ENCODE measurements at places on chromosomes 4 and X.

DNA sequence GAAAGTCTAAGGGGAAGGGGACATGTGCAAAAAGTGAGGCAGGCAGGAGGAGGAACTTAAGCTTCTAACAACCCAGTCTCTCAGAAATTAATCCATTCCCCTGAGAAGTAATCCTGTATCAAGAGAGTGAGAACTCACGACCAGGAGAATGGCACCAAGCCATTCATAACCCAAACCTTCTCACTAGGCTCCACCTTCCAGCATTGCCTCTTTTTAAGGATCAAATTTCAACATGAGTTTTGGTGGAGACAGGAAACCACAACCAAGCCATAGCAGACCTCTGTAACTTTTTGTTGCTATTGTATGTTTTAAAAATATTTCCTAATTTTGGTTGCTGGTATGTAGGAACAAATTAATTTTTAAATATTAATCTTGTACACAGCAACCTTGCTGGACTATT lies 32.8 kb downstream of the PASD1 start:
- DNase-seq: no peak

- DNase-seq: no peak
Observed at GRCh38 chr4:42747971-42748370, 91.1 kb upstream of the ATP8A1 start.

- DNase-seq: no peak
Observed at GRCh38 chr4:107509615-107510014, 210.4 kb downstream of the PAPSS1 start.

DNA sequence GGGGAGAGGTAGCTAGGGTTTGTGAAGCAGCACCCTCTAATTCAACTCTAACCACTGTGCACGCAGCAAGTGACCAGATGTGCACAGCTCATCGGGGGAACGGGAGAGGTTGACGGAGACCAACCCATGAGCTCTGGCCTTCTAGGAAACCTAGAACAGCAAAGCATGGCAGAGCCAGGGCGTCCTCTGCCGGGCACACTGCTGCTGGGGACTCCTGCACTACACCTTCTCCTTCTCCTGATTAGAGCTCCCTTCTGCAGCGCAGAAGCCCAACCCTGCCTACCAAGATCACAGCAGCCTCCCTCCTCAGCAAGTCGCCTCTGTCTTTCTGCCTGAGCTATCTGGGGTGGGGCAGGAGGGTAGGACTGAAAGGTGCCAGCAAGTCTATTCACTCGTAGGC lies 252.3 kb upstream of the PSAPL1 start:
- DNase-seq: no peak

DNA sequence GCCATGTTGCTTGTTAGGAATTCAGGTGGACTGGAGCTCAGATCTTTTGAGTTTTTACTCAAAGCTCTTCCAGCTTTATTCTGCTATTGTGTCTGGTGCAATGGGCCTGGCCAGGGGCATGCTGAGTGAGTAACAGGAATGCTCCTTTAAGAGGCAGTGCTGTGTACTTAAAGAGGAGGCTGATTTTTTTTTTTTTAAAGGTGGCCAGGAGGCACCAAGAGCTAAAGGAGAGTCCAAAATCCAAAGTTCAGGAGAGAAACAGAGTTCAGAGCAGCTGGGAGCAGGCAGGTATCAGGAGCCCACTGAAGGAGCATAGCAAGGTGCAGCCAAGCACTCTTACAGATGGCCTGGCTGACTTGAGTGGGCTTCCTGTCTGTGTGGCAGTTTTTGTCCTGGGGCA lies 178.7 kb downstream of the FMR1NB start:
- no peak for DNase-seq

DNA sequence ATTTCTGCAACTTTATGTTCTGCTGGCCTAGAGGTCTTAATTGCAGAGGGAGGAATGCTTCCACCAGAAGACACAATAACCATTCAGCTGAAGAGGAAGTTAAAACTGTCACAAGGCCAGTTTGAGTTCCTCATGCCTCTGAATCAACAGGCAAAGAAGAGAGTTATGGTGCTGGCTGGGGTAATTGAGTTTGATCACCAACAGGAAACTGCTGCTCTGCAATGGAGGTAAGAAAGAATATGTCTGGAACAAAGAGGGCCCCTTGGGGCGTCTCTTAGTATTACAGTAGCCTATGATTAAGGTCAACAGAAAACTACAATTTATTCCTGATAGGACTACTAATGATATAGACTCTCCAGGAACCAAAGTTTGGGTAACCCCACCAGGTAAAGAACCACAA lies 744.0 kb downstream of the FSTL5 start:
- DNase-seq: peak; percentile 1

GRCh38 chr4:26930964-26931363 lies 70.3 kb downstream of the STIM2 start:
- no peak for DNase-seq

DNA sequence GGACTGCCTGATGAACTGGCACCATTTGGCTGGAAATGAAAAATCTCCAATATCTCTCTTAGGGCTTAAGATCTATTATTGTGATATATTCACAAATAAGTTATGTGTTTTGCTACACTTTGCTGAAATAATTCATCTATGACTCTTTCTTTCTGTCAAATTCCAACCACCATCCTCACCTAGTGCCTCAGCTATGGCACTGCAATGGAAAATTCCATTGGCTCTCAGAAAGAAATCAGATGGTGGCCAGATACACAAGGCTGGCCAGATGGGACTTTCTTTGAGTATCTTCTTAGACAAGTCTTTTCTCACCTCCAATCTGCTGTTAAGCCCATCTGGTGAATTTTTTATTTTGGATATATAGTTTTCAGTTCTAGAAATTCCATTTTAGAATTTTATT lies 28.0 kb downstream of the NAT8L start:
- DNase-seq: no peak

GRCh38 chrX:44596277-44596676 lies 53.6 kb upstream of the FUNDC1 start:
- DNase-seq: no peak

DNA sequence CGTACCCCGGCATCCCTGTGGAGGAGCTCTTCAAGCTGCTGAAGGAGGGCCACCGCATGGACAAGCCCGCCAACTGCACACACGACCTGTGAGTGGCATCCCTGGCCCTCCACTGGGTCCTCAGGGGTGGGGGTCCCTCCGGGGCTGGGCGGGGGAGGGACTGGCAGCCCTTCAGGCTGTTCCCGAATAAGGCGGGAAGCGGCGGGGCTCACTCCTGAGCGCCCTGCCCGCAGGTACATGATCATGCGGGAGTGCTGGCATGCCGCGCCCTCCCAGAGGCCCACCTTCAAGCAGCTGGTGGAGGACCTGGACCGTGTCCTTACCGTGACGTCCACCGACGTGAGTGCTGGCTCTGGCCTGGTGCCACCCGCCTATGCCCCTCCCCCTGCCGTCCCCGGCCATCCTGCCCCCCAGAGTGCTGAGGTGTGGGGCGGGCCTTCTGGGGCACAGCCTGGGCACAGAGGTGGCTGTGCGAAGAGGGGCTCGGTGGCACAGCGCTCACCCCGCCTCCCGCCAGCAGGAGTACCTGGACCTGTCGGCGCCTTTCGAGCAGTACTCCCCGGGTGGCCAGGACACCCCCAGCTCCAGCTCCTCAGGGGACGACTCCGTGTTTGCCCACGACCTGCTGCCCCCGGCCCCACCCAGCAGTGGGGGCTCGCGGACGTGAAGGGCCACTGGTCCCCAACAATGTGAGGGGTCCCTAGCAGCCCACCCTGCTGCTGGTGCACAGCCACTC lies 13.7 kb downstream of the FGFR3 start:
- DNase-seq: no peak

DNA sequence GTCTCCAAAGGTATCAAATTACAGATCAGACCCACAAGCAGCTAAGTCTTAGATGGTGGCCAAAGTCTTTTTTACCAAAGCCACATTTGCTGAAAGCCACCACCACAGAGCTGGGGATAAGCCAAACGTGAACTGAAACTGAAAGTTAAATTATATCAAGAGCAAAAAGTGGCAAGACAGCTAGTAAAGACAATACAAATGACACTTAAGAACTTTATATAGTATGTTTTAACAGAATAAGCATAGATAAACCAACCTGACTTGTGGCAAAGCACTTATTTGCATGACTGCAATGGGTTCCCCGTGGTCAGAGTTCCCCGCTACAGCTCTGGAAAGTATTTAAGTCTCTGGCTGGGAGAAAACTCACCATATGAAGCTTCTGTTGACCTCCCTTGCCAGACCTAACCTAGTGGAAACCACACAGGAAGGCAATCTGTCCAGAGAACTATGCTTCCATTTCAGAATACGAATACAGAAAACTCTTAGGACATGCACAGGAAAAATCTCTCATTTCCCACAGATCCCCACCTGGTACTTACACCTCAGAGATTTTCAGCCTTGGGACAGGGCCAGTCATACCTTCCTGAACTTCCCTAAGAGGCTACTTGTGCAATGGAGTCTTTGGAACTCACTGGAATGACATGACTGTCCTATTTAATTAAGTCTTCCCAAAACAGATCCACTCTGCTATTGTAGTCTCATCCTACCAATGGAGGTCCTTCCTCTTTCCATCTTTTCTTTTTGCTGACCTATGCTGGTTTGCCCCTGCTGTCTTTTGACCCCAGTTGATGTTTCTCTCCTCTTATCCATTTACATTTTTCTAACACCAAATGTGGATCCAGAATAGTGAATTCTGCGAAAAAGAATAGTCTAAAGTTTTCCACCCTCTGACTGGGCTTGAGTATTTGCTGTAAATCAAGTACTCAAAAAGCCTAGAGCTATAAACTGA lies 225.1 kb downstream of the NR3C2 start:
- no peak for DNase-seq

DNA sequence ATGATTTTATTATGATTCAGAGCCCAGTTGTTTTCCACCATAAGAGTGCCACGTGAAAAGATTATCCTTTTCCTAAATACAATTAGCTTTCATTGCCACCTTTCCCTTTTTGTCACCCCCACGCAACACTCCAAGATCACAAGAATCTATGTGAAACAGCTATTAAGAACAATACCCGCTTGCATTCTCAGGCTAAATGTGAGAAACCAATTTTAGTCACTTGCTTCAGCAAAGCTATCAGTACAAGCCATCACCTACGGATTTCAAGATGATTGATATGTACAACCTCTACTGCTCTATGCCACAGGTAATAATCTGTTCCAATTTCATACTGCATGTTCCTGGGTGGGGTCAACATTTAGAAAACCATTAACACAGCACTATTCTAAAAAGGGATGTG lies 2.5 kb downstream of the ATP11C start:
- no peak for DNase-seq

DNA sequence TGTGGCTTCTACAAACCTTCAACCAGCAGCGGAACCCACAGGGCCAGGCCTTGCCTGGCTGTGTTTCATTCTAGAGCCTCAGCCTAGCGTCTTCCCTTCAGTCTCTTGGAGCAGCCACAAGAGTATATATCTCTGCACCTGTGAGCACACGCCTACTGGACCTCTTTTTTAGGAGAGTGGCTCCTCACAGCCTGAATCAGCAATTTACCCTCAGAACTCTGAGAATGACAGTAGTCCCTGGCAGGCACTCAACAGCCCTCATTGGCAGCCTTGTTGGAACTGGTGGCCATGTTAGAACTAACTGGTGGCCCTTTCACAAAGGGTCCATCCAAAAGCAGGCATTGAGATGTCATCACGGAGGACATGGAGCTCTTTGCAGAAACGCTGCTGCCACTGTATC lies 138.9 kb downstream of the BCOR start:
- DNase-seq: no peak

GRCh38 chr4:87044511-87045233 lies 109.9 kb downstream of the AFF1 start:
- DNase-seq: no peak

- DNase-seq: no peak
Observed at GRCh38 chr4:10108818-10109783, 7.5 kb downstream of the WDR1 start.

GRCh38 chr4:140152751-140153418 lies 1.1 kb downstream of the MAML3 start:
- DNase-seq: peak; percentile 68
